Activated naive CD8-positive, alpha-beta T cell treated with anti-CD3 and anti-CD28 coated beads, Interleukin-2, amount 50 U/mL, for 24 hours (primary cell): ENCODE measurements at places on chromosomes 3 and 15.

GRCh38 chr3:23754215-23754614 lies 51.5 kb upstream of the UBE2E1 start:
- no peak for DNase-seq

DNA sequence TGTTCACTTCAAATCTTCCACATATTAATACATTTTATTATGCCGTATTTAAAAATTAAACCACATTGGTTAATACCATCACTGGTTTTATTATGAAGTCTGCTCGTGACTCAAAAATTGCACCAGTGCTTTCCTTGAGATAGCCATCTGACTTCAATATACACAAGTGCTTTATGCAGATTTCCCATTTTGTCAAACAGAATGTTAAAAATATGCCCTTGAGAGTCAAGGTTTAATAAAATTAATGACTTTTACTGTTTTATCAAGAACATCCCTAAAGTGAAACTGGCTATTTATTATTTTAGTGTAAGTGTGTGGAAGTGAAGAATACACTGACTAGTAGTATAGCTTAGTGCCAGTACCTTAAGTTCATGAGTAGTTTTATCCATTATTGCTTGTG lies 139.3 kb upstream of the SOX2 start:
- DNase-seq: no peak

DNA sequence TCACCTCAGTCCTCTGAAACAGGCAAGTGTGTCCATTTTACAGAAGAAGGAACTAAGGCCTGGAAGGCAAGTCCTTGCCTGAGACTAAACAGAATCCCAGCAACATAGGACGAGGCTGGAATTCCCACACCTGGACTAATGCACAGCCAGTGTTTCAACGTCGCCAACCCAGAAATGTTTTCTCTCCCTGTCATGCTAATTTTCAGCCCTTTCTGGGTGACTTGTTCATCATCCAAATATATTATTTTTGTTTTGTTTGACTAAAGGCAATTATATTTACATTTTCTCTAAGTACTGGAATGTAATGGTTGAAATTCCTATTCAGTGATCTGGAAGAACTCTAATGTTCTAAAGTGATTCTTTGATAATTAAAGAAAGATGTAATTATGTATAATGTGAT lies 51.8 kb downstream of the BTD start:
- DNase-seq: no peak

- peak; percentile 34 for DNase-seq
Measured at GRCh38 chr3:122298239-122298638, 26.8 kb upstream of the CSTA start.

GRCh38 chr3:40523781-40524180 lies 979 bp upstream of the ZNF621 start:
- DNase-seq: no peak

- no peak for DNase-seq
Measured at GRCh38 chr3:132544130-132544529, 52.9 kb upstream of the ACKR4 start.

GRCh38 chr3:124847051-124847450 lies 40.1 kb downstream of the ITGB5 start:
- no peak for DNase-seq

DNA sequence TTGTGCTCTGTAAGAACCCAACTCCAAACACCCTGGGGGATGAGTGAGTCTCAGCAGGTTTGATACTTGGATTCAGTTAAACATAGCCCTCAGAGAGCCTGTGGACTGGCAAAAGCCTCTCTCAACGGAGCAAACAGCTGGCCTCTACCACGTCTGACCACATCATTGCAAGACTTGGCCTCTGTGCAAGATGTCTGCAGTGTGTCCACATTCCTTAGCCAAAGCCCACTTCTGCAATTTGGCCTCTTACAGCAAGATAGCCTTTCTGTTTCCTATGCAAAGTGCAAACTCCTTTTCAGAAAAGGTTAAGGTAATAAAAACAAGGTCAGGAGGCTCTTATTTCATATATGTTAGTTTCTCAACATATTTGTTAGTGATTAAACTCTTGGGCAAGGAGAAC lies 27.9 kb downstream of the FBN1 start:
- no peak for DNase-seq

GRCh38 chr3:132488151-132488550 lies 70.8 kb downstream of the DNAJC13 start:
- no peak for DNase-seq

GRCh38 chr15:31733424-31733823 lies 296.9 kb upstream of the CHRNA7 start:
- DNase-seq: no peak

DNA sequence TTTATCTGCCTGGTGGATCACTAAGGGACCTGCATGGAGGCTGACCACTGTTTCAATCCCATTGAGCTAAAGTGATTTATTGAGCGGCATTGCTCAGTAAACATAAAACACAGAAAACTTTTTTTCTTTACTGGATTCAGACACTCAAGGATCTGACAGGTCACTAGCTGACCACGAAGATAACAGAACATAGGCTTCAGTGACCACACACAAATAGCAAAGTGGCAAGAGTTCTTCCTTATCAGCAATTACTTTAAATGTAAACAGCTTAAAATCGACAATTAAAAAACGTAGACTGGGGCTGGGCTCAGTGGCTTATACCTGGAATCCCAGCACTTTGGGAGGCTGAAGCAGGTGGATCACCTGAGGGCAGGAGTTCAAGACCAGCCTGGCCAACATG lies 48.7 kb downstream of the STAG1 start:
- DNase-seq: no peak

DNA sequence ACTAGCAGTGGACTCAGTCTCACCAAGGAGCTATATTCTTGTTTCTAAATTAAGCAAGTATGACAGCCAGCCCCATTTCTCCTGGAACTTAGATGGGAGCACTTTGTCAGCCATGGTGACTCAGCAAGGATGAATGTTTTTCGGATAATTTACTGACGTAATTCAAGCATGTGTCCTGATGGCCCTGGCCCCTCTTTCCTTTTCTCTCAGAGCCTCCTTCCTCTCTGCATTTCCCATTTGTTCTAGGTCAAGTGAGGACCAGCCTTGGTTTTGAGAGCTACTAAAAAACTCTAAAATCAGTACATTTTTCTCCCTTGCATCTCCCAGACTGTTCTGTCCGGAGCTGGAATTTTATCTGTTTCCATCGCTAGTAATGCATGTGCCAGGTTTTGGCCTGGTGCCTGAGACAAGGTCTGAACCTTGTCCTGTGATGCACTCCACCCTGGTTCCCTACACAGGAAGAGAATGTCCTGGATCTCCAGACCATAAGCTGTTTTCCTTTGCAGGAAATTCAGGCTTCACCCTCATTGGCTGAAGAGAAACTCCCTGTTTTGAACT lies 256.6 kb upstream of the ROPN1 start:
- DNase-seq: no peak

DNA sequence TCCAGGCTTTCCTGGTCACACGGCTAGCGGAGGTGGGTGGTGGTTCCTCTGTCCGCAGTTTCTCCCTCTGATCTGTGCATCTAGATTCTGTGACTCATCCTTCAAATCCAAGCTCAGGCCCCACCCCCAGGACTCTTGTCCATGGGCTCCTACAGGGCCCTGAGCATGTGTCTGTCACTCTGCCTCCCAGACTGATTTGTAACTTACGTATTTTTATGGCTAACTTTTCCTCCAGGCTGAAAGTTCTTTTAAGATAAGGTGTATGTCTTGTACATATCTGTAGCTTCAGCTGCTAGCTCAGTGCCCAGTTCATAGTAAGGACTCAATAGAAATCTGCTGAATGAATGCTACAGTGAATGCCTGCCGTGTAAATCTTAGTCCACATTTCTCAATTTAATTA lies 8.0 kb downstream of the ESYT3 start:
- no peak for DNase-seq

GRCh38 chr3:73508330-73508954 lies 116.3 kb downstream of the PDZRN3 start:
- peak; percentile 29 for DNase-seq

DNA sequence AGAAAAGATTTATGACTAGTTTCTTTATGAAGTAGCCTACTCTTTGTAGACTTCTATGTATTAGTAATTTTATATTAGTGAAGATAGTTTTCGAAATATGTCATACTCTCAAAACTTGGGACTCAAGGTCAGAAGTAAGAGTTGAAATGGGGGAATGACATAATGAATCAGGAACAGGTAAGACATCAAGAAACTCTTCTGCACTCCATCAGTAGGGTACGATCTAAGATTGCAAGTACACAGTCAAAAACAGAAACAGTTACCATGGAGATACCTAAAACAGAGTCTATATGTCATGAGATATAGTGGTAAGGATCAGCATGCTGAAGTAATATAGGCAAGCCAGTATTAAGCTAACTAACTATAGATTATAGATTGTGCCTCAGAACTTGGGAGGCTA lies 187.0 kb upstream of the MLF1 start:
- no peak for DNase-seq

DNA sequence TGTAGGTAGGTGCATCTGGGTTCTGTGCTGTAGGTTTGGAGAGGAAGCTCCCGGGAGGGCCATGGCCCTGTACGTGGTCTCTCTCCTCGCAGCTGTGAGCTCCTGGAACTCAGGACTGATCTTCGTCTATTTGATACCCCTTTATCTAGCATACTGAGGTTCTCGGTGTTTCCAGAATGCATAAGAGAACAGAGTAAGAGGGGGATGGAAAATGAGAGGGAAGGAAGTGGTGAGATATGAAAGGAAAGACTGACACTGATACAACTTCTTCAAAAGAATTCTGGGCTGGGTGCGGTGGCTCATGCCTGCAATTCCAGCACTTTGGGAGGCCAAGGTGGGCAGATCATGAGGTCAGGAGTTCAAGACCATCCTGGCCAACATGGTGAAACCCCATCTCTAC lies 90.7 kb downstream of the CHRD start:
- DNase-seq: no peak

DNA sequence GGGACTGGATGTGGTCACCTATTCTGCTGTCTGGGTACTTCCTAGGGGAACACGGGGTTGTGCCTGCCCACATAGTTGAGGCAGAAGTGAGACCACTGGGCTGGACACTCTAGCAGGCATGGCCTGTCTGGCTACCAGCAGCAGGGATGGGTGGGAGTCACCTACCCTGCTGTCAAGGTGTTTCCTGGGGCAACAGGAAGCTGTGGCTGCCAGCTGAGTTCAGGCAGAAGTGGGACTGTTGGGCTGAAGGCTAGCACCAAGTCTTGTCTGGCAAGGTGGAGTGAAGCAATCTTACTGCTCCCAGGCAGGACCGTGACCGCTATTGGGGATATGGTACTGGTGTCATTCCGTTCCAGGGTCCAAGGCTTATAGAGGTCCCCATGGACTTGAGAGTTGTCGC lies 20.3 kb upstream of the ZDHHC23 start:
- no peak for DNase-seq

- DNase-seq: no peak
Measured at GRCh38 chr3:83948771-83949170, 1010.0 kb upstream of the CADM2 start.

- DNase-seq: no peak
Measured at GRCh38 chr3:134803051-134803505, 8.0 kb downstream of the EPHB1 start.

GRCh38 chr3:42014458-42014920 lies 52.6 kb upstream of the ULK4 start:
- DNase-seq: no peak

DNA sequence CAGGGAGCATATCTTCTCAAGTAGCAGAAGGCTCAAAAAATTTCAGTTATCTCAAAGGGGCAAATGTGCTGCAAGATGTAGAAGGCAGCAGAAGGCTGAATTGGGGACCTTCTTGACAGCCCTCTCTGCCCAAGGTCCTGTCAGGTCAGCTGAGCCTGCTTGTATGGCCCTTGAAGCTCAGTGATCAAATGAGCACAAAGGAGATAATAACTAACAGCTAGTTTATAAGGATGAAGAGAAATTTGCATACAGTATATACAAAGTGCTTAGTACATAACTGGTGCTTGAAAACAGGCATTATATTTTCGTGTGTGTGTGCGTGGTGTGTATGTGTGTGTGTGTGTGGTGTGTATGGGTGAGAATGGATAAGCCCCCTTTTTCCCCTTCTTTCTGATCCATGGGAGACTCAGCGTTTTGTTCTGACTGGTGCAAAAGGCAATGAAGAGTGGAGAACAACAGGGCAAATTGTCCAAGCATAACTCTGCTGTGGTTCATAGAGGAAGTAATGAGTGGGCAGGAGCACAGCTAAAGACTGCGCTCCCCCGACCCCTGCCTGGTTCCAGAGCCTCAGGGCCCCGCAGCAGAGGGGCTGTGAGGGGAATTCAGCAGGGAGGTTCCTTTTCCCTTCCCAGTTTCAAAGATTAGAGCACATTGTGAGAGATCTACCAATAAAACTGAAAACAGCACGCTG lies 356.8 kb upstream of the NR2F2 start:
- no peak for DNase-seq

GRCh38 chr15:52653431-52653964 lies 25.7 kb downstream of the ATOSA start:
- no peak for DNase-seq

- peak; percentile 39 for DNase-seq
Measured at GRCh38 chr15:88918738-88919137, 5.6 kb upstream of the MFGE8 start.

DNA sequence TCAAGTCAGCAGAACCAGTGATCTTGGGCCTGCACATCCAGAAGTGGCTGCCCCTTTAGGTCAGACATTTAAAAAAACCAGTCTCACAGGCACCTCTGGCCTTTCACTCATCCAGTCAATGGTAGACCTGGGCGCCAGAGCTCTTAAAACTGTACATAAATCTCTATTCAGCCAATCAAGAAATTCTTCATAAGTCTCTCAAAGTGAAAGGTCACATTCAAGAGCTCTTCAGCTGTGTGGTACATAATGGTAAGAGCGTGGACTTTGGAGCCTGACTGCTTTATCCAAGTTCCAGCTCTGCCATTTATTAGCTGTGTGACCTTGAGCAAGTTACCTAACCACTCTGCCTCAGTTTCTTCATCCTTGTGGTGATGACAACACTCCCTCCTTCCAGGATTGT lies 22.3 kb upstream of the MORF4L1 start:
- DNase-seq: no peak

DNA sequence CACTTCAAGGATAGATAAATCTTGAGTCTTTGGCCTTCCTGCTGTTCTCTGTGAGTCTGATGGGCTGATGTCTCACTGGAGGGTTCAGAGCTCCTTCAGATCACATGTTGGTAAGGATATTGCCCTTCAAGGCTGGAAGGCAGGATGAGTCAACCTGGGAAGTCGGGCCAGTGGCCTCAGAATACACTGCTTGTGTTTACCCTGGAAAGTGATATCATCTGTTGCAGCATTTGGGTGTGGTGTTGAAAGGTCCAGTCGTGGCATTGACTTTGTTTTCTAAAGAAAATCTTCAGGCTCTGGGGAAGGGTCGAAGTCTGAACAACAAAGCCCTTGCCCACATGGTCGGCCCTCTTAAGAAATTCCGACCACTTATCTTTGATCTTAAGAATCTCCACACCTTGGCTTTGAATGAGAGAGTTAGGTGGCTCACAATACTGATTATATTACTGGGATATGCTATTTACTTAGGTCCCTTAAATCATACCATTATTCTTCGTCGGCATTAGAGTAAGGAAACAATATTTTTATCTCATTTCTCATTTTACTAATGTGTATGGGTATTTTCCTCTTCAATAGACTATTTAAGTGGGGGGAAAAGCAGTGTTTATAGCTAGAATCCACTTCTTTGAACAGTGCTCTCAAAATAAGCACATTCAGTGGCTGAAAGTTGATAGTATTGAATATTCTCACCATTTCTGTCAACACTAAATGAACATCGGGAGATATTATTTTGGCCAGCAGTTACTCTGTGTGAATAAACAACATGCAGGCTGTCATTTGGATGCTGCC lies 303.9 kb upstream of the RASGRP1 start:
- no peak for DNase-seq
